Activated CD4-positive, alpha-beta memory T cell treated with anti-CD3 and anti-CD28 coated beads, Interleukin-2, amount 10 ng/mL, durations not matched to agents 7 days and 5 days (primary cell): ENCODE measurements at places on chromosomes 16 and 17. TPM values are rescaled to one million over a fixed set of nuclear protein-coding genes. Genes with fewer than 3 reads are reported as not detected.

DNA sequence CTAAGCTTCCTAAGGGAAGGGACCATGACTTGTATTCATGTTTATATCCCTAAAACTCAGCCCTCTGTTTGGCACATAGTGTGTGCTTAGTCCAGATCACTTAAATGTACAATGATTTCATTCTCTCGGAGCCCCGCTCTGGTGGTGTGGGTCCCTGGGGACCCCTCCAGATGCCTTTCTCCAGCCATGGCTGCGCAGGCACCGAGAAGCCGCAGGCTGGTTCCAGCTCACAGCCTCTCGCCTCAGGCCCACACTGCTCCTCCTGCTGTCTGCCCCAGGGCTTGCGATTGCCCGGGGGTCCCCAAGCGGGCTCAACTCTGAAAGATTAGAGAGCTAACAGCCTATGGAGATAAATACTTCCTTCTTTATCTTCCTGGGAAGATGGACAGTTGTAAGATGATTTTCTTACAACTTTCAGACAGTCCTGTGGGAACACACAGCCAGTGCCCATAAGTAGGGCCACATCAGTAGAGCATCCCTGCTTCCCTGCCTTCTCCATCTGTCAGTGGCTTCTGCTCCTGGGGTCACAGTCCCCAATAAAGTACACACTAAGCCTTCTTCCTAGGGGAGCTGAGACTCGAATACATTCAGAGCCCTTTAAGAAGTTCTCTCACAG lies 66.2 kb downstream of the CENPV start:
- no peak for DNase-seq

DNA sequence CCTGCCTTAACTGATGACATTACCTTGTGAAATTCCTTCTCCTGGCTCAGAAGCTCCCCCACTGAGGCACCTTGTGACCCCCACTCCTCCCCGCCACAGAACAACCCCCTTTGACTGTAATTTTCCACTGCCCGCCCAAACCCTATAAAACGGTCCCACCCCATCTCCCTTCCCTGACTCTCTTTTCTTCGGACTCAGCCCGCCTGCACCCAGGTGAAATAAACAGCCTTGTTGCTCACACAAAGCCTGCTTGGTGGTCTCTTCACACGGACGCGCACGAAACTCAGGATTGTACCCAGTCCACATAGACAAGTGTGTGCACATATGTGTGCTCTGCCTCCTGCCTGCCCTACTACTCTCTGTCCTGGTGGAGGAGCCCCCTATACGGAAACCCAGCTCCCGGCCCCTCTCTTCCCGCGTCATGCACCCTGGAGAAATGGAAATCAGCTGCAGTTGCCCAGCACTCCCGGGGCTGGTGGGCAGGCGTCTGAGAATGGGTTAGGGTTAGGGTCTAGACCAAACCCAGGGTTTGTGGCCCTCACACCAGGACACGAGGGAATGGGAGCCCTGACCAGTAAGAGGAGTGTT lies 2.4 kb upstream of the RHBDF1 start:
- DNase-seq = no peak

DNA sequence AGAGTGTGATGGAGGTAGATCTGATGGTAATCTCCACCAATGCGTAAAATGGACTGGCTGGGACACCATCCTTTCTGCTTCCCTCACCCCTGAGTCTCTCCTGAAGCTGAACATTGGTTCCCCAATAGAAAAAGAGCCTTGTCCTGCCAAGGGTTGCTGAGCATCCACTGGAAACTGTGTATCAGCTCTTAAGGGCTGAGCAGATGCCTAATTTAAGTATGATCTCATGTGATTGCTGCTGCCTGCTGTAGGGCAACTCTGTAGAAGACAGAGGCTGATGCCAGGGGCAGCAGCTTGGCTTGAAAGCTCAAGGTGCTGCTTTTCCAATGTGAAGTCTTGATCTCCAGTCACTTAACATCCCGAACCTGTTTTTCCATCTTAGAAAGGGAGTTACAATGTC lies 310.3 kb upstream of the CCL2 start:
- no peak for DNase-seq

DNA sequence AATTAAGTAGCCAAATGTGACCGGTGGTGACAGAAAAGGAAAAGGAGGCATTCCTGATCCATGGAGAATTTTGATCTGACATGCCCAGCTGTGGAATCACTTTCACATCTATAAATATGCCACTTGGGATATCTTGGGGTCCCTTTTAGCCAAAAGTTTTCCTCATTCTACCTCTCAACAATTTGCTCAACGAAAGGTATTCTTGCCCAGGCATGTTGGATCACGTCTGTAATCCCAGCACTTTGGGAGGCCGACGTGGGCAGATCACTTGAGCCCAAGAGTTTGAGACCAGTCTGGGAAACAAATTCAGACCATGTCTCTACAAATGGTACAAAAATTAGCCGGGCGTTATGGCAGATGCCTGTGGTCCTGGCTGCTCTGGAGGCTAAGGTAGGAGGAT lies 24.3 kb downstream of the LITAF start:
- DNase-seq = no peak

DNA sequence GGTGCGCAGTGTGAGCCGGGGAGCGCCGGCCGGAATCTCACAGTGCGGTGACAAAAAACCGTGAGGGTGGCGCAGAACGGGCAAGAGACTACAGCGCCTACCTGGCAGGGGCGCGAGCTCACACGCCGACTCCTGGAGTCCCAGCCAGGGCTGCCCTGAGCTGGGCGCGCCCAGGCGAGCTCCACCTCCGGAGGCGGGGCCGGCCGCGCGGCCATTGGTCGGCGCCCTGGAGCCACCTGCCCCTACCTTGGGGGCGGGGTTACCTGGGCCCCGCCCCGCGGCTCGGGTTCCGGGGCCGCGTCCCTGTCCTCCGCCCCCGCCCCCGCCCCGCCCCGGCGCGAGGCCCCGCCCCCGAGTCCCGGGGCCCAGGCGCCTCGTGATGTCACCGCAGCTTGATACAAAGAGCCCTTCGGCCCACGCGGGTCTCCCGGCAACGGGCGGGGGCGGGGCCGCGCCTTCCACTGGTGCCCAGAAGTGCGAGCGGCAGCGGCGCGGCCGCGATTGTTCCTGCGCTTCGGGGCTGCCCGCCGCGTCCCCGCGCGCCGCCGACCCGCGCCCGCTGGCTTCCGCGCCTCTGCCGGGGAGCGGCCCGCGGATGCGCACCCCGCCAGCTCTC lies 96.3 kb downstream of the RAB11FIP4 start:
- peak; percentile 94 for DNase-seq

GRCh38 chr17:66317629-66318028 lies 15.2 kb downstream of the PRKCA start:
- no peak for DNase-seq

GRCh38 chr16:53785044-53785443 lies 81.1 kb downstream of the FTO start:
- DNase-seq = no peak

- no peak for DNase-seq
Measured at GRCh38 chr17:62941358-62941991, 24.6 kb upstream of the TANC2 start.

GRCh38 chr17:75753514-75754377 lies 11.2 kb downstream of the GALK1 start:
- peak; percentile 73 for DNase-seq

DNA sequence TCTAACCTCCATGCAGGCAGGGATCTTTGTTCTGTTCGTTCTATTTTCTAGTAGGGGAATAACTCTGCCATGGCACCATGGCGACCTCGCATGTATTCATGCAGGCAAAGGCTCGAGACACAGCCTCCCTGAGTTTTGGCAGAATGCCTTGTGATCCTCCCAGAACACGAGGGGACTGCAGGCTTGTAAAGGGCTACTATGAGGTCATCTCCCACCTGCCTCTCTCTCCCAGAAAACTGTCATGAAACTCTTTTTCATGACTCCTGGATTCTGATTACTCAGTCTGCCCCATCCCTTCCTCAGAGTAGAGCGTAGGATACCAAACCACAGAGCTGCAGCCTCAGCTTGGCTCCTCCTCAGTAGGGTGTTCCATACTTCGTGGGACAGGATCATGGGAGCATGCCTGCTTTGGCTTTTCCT lies 64.3 kb downstream of the IGF2BP1 start:
- DNase-seq = no peak

- no peak for DNase-seq
Measured at GRCh38 chr17:82941021-82942001, 101.5 kb upstream of the ZNF750 start.

GRCh38 chr17:37170881-37171425 lies 204.8 kb upstream of the C17orf78 start:
- no peak for DNase-seq

GRCh38 chr16:75138636-75139035 lies 9.7 kb upstream of the ZFP1 start:
- DNase-seq = peak; percentile 19

- DNase-seq = no peak
Measured at GRCh38 chr17:8910969-8911604, 43.6 kb upstream of the PIK3R6 start.

ZNF629 gene
- total RNA-seq = 1.0 TPM

NOG gene
- total RNA-seq = 0.23 TPM

FN3K gene
- total RNA-seq = 3.7 TPM

NPIPB6 gene
- 1.5 TPM for total RNA-seq

KRT26 gene
- total RNA-seq = not detected

OR3A3 gene
- total RNA-seq = not detected

PRR35 gene
- not detected for total RNA-seq

PRSS22 gene
- total RNA-seq = not detected

TM4SF5 gene
- 0.35 TPM for total RNA-seq

SPNS2 gene
- total RNA-seq = 0.15 TPM

CPHXL2 gene
- total RNA-seq = not detected

SLC38A10 gene
- total RNA-seq = 112 TPM

NOXO1 gene
- total RNA-seq = 0.23 TPM
